ENCODE measurements at places on chromosomes 5 and 9.

DNA sequence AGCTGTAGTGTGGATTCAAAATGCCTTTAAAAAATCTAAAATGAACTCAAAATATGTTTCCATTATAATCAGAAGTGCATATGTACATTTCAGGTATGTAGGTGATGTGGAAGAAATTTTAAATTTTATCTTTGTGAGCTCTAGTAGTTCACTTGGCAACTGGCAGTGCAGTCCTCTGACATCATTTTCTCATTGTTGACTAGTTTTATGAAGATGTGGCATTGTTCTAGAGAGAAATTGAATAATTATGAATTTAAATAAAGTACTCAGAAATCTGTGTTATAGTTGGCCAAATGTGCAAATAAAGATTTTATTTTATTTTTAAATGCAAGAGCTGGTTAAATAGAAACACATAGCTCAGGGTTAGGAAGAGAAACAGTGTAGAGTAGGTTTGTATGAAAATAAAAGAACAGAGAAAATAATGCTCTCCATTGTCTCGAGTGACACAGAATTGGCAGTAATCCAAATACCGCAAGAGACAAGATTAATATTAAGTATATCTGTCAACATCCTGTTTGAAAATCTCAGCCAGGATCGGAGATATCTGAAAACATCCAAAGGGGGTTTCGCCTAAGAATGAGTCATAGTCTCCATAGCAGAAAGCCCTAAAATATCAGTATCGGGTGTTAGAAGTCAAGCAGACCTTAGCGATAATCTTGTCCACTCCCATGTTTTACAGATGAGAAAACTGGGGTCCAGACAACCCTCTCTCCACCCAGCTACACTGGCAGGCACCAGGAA is 189.4 kb downstream of the CCDC192 start:
- DNase-seq, result no peak

DNA sequence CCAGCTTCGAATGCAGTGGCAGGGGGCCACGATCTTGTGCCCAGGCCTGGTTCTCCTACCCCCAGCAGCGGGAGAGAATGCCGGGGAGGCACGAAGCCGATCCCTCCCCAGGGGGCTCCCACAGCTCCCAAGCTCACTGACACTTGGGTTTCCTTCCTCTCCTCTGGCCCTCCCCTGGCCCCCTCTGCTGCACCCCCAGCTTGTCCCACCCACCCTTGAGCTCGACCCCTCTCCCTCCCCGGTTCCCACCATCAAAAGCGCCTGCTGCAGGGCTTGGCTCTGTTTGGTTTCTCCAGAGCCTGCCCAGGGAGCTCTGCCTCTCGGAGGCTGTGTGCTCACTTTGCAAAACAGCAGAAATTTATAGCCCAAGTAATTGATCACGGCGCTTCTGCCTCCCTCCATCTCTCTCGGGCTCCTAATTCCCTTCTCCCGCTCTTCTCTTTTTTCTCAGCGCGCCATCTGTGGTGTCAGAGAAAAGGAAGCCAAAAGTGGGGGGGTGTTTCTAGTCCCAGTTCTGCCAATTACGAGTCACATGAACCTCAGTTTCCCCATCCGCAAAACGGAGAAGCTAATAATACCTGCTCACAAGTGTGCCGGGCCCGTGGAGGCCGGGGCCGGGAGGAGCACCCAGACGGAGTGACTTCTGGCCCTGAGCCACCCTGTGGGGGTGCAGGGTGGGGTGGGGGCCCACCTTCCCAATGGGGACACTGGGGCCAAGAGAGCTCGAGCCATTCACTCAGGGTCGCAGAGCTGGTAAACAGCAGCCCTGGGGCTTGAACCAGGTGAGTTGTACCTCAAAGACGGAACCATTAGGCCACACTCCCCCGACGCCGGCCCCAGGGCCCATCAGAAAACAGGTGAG is 141.2 kb upstream of the IER5L start:
- DNase-seq, result peak; percentile 6

DNA sequence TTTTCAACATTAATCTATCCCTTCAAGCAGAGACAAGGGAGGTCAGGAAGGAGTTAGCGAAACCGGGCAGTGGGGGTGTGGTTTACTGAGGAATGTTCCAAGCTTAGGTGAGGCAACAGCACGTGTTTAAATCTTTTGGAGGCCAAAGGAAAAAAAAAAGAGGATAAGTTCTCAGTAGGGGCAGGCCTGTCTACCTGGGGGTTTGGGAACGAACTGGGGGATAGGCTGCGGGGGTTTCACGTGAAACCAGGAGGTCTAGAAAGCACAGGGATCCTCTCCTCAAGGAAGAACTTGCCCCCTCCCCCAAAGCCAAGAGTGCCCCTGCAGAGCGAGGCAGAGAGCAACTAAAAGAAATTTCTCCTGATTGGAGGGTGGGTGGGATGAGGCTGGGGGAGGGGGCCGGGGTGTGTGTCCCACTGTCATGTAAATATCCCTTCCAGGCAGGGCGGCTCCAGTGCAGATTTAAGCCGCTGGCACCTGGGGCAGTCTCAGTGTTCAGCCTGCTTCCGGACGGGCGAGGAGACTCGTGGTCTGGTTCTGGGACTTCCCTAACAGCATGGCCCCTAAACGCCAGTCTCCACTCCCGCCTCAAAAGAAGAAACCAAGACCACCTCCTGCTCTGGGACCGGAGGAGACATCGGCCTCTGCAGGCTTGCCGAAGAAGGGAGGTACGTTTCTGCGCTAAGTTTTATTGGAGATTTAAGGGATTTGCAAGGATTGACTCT is 5.5 kb upstream of the SET start:
- DNase-seq, result peak; percentile 58

DNA sequence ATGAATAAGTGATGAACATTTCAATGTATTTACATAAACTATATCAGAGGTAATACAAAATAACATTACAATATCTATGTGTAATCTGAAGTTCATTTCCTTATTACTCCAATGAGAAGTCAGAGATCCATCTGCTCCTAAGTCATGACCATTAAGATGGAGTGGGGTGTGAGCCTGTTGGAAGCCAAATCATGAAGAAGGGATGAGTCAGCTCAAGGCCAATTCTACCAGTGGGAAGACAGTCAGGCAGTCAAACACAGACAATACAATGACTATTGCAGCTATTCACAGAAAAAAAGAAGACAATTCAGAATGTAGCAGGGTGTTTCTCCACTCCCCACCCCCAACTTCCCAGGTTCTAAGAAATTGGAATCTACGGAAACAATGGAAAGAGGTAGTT is 155.0 kb downstream of the NFIB start:
- no peak for DNase-seq

- no peak for DNase-seq
Observed at GRCh38 chr5:132446621-132447020, 44.0 kb downstream of the IRF1 start.

DNA sequence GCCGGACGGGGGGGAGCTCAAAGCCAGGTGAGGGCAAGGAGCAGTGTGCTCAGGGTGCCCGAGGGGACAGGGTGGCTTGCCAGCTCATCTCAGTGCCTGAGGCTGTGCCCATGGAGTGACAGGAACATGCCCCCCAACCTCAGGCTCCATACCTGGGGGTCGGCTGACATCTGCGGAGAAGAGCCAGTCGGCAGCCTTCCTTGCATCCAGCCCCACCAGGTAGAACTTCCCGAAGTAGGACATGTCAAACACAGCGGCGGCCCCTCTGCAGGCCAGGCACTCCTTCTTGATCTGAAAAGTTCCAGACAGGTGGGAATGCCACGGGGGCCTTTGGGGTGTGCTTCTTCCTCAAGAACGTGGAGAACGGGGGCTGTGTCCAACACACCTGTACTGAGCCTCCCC is 42.1 kb downstream of the SARDH start:
- no peak for DNase-seq

DNA sequence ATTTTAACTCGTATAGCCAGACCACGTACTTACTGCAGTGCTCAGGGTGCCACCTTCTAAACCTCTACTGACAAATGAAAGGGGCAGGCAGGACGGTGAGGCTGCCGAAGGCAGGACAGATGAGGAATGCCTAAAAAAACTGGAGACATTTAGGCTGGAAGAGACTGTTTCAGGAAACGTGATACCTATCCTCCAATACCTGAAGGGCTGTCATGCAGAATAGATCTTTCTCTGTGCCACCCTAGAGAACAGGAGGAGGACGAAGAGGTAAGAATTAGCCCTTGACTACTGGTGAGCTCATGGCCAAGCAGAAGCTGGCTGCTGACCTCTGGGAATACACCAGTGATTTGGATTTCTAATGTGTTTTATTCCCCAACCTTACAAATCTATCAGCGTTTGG is 139.4 kb downstream of the EFNA5 start:
- DNase-seq, result no peak

DNA sequence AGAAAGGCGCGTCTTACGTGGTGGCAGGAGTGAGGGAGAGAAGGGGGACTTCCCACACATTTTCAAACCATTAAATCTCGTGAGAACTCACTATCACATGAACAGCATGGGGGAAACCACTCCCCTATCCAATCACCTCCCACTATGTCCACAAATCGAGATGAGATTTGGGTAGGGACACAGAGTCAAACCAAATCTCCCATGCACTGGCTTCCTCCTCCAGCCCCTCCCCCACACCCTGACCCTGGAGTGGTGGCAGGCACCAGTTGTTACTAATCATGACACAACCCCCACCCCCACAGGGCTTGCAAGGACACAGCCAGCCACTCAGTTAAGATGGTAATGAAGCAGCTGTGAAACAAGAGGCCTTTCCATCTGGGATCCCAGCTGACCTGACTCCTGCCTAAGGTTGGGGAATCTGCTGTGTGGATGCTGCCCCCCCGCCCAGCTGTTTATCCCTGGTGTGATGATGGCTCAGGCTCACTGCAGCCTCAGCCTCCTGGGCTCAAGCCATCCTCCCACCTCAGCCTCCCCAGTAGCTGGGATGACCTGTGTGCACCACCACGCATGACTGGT is 57.1 kb upstream of the FUBP3 start:
- peak; percentile 42 for DNase-seq

- no peak for DNase-seq
Observed at GRCh38 chr9:99905833-99906402, 536 bp upstream of the STX17 start.

DNA sequence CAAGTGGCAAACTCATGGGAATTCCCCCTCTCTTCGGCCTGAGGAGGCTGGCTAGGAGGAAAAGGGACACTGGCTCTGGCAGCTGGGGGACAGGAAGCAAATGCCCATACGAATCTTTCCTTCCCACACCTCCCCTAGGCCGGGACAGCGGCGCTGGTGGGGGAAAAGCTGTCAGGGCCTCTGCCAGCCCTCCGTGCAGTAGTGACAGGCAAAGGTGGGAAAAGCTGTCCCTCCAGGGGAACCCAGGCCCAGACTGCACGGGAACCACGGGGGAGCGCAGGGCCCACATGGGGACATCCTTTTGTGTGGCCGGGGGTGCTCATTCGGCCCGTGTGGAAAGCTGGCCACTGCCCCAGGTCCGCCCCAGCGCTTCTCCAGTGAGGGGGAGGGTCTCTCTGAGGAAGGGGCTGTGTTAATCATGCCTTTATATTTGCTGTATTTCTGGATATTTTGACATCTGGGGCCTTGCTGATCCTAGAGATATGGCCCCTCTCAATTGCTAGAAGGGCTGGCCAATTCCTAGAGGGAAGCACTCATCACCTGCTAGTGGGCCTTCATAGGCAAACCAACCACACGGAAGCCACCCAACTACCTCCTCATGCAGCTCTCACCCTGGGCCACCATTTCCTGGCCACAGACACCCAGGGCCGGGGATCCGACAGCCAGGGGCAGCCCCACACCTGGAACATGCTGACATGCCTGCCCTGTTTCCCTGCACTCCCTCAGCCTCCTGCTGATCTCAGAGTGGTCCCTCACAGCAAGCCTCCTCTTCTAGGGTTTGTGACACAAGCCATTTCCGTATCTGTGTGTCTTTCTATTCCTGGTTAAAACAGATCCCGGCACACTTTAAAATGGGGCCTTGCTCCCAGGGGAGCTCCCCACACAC is 138.8 kb downstream of the ROR2 start:
- DNase-seq, result no peak

DNA sequence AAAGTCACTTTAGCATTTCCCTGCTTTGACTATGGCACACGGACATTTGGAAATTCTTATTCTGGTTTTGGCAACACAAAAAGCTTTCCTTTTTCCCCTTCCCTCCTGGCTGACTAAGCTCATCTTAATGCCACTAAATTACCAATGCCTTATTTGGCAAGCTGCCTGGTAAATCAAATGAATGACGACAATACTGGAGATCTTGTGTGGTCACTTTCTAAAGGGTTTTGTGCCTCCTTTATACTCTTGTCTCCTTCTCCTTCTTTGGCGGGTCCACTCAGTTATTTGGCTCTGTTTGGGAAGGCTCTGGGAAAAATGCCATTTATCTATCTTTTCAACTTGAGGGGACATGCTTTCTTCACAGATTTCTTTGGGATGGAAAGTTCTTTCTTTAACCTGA is 34.9 kb downstream of the SH3GL2 start:
- DNase-seq, result no peak

DNA sequence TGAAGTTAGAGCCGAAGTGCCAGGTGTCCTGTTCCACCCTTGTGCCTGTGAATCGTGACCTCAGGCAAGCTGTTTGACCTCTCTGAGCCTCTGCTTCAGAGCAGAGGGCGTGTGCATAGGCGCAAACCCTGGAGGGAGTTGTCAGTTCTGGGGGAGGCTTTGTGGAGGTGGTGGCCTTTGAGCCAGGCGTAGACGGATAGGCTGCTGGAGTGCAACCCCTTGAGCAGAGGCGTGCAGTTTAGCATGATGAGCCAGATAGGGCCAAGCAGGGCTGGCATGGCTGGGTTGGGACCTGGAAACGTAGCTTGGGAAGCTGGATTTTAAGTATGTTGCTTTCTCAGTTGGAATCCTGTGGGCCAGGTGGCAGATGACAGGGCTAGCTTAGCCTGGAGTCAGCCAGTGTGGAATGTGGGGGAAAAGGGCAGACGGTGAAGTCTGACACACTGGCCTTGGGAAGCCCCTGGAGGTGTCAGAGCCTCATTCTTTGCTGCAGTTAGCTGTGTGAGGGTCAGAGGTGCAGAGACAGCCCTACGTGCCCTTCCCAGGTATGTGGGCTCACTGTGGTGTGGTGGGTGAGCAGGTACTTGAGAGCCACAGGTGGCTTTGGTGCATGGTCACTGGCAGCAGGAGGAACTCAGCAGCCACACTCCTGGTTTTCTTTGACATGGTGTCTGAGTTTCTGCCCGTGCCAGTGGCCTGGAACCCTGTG is 93.4 kb downstream of the DAB2IP start:
- no peak for DNase-seq

- DNase-seq, result no peak
Observed at GRCh38 chr5:36359267-36359666, 57.6 kb upstream of the RANBP3L start.
